ENCODE measurements at places on chromosomes 1 and 21.

DNA sequence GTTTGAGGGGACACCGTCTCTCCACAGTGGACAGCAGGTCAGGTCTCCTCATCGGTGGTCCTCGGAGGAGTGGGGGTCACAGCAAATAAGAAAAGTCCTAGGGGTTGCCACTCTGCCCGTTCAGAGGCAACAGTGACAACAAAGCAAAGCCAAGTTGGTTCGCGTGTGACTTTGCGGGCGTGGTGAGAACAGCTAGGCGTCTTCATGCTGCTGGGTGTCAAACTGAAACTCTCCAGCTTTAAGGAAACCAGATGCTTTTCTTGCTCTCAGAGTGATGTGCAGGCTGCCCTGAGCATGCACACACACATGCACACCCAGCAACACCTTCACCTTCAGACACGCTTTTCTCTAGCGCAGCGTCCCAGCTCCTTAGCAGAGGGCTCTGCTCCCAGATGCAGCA lies 70.1 kb upstream of the ARHGEF16 start:
- DNase-seq = no peak

- DNase-seq = no peak
These were observed 35.9 kb upstream of the ARF1 start for GRCh38 chr1:228046421-228047182.

DNA sequence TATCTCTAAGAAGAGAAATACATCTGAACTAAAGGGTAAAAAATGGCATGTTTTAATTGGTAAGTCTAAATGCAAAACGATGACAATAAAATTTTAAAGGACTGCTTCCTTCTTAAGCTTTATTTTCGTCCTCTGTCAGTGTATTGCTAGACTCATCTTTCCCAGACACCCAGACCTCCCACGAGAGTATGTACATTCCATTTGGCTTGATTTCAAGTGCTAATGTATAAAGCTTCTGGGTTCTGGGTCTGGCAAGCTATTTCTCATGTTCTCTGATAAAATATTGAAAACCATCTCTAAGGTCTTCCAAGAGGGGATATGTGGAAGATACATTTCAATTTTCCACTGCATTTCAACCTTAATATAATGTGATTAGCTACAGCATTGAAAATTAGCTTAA lies 24.6 kb upstream of the SLC2A1 start:
- DNase-seq = no peak

- no peak for DNase-seq
These were observed 7.8 kb upstream of the LRRC47 start for GRCh38 chr1:3803905-3804626.

DNA sequence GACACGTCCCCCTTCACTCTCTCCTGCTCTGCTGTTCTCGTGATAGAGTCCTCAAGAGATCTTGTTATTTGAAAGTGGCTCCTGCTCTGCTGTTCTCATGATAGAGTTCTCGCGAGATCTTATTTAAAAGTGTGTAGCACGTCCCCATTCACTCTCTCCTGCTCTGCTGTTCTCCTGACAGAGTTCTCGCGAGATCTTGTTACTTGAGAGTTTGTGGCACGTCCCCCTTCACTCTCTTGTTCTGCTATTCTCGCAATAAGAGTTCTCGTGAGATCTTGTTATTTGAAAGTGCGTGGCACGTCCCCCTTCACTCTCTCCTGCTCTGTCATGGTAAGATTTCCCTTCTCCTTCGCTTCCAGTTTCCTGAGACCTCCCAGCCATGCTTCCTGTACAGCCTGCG lies 47.9 kb downstream of the SMYD3 start:
- DNase-seq = no peak

Measured in stimulated activated CD8-positive, alpha-beta memory T cell treated with anti-CD3 and anti-CD28 coated beads, Interleukin-4, amount 100 ng/mL, for 48 hours (primary cell).